ENCODE measurements at places on chromosomes 13 and 19.

DNA sequence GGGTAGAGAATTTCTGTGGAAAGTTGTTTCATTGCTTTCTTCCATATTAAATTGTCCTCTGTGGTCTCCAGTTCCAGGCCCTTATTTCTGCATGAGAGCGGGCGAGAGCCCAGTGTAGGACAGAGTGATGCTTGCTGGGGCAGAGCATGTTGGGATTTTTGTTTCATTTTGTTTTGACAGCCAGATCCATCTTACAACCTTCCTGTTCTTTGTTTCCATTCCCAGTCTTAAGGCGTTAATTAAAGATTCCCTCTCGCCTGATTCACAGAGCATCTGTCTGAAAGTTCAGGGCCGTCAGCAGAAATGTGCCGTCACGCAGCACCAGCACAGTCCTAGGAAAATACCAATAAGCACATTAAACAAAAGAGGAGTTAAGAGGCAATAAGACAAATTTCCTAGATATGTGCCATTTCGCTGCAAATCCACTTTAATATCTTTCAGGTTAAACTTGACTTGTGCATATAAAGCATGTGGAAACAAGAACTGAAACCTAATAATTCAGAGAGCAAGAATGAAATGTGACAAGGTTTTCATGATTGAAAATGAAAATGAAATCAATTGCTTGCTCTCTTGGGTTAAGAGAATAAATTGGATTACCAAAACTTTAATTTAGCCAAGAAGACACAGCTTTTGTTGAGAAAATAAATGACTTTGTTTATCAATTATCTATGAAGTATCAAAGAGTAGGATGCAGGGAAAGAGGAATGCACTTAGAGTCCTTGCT, 210.7 kb upstream of the SLC10A2 start:
- peak; percentile 55 for DNase-seq

GRCh38 chr19:55116859-55117662, at the start of gene PPP1R12C:
PPP1R12C (minus strand) TSS chr19:55117637; CDS start chr19:55117543, 94 bp downstream.
- DNase-seq, result no peak

GRCh38 chr13:44506251-44506650, 69.9 kb downstream of the TSC22D1 start:
- no peak for DNase-seq

GRCh38 chr19:46784262-46785053, 3.9 kb downstream of the SLC1A5 start:
- peak; percentile 90 for DNase-seq

GRCh38 chr19:52296400-52296772, 583 bp upstream of the ZNF480 start:
- DNase-seq, result no peak

- no peak for DNase-seq
Measured at GRCh38 chr19:33304371-33304759, 2.0 kb upstream of the CEBPA start.

DNA sequence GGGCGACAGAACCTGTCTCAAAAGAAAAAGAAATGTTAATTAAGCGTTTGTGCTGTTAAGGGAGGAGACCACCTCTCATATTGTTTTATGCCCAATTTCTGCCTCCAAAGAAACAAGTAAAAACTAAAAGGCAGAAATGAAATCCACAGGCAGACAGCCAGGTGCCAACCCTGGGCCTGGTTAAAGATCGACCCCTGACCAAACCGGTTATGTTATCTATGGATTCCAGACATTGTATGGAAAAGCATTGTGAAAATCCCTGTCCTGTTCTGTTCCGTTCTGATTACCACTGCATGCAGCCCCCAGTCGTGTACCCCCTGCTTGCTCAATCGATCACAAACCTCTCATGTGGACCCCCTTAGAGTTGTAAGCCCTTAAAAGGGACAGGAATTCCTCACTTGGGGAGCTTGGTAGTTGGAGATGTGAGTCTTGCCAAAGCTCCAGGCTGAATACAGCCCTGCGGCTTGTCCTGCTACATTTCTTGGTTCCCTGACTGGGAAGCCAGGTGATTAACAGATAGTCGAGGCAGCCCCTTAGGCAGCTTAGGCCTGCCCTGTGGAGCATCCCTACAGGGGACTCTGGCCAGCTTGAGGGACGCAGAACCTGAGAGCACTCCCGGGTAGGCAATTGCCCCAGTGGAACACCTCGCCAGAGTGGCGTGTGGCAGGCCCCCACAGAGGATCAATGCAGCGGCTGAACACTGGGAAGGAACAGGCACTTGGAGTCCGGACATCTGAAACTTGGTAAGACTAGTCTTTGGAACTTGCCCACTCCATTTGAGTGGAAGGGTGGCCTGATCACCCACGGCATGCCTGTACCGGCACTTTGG, 748 bp upstream of the ZNF552 start:
- DNase-seq, result no peak

- DNase-seq, result peak; percentile 48
Measured at GRCh38 chr19:57559008-57559403, 657 bp downstream of the ZNF550 start.

- DNase-seq, result no peak
Measured at GRCh38 chr13:66313413-66313812, 916.7 kb downstream of the PCDH9 start.

GRCh38 chr19:55156202-55157063, 1.1 kb downstream of the TNNI3 start:
- peak; percentile 31 for DNase-seq

DNA sequence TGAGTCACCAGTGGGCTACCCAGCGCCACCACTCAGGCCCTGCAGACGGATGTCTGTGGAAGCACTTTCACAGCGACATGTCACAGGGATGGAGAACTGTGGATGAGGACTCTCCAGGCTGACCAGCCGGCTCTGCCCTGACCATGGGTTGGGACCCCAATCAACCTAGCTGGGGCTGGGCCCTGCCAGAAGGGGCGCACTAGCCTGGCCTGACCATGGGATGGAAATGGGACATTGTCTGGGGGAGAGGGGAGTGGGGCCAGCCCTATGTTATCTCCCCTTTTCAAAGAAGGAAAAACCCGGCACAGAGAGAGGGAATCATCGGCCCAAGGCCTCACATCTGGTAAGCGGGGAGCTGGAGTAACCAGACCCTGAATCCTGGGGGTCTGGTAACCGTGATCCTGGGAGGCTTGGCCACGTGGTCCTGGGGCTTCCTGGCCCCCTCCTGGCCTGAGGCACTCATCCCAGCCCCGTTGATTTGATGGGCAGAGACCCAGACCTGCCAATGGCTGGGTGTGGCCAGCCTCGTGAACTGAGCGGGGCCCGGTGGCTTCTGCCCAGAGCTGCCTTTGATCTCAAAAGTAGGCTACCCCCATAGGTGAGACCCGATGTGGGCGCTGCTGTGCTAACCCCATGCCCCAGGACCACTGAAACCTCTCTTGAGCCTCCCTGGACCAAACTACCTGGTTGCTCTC, 11.2 kb upstream of the SLC7A10 start:
- no peak for DNase-seq

- DNase-seq, result no peak
Measured at GRCh38 chr13:44719857-44720671, 143.9 kb upstream of the TSC22D1 start.

DNA sequence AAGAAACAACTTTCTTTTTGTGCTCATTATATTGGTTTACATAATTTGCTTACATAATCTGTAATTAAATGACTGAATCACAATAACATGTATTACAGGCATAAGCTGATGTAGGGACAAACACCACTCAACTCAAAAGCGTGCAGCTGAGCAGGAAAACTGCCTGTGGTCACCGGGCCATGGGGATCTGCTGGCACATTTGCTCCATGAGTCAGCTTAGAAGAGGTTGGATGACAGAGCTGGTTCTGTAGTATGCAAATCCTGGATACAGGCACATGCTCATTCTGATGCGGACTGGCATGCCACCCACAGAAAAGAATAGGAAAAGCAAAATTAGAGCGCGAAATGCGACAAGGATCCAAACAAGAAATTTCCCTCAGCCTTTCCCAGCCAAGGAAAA, 128.6 kb downstream of the USP12 start:
- DNase-seq, result no peak

- DNase-seq, result no peak
Measured at GRCh38 chr13:111287201-111287600, 33.2 kb upstream of the TEX29 start.

DNA sequence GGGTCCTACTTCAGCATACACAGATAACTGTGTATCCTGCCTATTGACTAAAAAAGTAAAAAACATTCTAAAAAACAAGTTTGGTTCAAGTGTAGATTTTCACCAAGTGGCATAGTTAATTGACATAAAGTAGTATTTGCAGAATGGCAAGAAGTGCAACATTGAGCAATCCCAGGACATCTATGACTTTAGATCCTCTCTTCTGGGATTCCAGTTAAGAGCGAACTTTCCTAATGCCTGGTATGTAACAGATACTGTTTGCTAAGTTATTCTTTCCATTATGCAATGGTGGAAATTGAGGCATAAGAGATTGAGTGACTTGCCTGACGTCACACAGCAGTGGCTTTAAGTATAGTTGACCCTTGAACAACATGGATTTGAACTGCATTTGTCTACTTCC, 96.1 kb downstream of the ZMYM2 start:
- no peak for DNase-seq

DNA sequence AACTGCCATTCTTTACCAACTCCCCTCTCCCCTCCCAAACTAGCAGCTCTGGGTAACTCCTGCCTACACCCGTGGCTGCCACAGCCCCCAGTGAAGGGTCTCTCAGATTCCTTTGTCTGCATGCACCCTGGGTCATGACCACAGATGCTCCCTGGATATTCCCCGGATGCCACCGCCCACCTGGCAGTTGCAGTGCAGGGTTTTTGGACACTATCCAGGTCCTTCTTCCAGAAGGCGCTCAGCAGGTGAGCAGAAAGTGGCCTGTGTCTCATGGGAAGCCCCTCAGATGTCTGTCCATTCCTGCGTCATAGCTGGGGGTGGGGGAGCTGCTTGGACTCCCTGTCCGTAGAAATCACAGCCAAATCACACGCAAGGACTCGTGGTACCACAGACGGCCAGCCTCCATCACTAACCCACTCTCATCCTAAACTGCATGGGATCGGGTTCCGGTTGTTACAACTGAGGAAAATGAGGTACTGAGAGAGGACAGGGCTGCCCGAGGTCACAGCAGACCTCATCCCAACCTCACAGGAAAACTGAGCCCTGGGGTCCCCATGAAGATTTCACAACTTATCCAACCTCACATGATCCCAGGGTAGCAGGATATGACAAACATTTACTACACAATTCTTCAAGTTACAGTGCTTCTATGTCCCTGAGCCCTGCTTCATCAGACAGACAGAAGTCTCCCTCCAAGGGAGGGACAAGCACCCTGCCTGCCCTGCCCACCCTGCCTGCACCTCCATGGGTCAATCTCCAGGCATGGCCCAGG, 38.6 kb downstream of the ELL start:
- no peak for DNase-seq

DNA sequence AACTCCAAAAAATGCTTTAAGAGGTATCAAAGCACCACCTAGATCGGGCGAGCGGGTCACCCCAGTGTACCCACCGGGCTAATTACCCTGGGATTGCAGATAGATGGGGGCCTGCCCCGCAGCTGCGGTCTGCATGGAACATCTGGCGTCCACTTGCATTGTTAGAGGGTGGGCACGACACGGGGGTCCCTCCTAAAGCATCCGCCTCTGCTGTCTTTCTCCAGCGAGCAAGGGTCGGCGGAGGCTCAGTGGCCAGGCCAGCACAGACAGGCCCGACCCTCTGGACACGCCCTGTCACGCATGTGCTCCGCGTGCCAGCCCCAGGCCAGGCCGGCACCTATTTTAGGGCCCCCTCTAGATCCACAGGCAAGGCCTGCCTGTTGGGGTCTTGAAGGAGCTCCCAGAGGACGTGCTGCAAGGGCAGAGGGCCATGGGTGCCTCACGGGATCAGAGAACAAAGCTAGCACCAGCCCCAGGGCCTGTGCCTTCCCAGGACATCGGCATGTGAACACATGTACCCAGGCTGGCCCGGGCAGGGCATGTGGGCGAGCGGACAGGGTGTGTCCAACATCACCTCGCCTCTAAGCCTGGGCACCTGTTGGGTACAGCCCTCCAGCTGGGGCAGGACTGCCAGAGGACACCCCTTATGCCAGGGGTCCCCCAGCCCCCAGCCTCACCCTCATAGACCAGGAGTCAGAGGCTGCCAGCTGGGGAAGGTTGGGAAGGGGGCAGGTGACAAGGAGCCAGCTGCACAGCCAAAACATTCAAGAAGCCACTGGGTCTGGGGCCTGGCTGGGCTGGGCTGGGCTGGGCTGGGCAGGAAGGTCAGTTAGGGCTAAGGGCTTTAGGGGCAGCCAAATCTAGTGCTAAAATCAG, 35.6 kb upstream of the NANOS3 start:
- no peak for DNase-seq

Measured in GM12865 (cell line).